Brain pericyte (primary cell): ENCODE measurements at places on chromosomes 16 and 17.

- DNase-seq, result no peak
Observed at GRCh38 chr17:65604070-65604469, 42.6 kb upstream of the AXIN2 start.

DNA sequence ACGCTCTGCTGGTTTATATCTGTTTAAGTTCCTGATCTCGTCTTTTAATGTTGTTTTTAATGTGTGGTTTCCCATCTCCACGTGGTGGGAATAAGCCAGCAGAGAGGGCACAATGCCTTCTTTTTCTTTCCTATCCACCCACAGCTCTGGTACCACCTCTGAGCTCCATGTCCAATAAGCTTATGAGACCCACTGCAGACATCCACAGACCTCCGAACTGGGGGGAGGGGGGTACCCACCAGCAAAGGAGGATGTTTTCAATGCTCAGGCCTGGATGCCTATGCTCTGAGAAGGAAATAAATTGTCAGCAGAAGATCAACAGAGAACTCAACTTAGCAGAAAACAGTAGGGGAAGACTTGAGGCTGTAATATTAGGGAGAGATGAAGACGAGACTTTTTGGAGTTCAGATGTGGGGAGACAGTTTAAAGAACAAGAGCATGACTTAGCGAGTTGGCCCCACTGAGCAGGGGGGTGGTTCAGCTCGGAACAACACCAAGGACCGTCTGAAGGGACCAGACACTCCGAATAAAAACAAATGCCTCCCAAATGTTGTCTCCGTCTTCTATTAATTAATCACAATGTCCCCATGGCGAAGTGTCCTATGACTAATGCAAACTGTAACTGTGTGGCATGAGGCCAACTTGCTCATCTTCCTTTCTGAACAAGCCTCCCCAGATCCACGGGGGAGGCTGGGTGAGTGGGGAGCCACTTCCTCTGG, 62.7 kb downstream of the GAS7 start:
- no peak for DNase-seq

GRCh38 chr17:67769231-67769630, 51.5 kb downstream of the NOL11 start:
- DNase-seq, result no peak

GRCh38 chr16:73159296-73159695, 111.4 kb upstream of the ZFHX3 start:
- DNase-seq, result no peak

GRCh38 chr16:60741810-60742209, 1294.4 kb downstream of the CDH8 start:
- DNase-seq, result no peak

GRCh38 chr17:13728781-13729180, 127.1 kb upstream of the HS3ST3A1 start:
- DNase-seq, result no peak

DNA sequence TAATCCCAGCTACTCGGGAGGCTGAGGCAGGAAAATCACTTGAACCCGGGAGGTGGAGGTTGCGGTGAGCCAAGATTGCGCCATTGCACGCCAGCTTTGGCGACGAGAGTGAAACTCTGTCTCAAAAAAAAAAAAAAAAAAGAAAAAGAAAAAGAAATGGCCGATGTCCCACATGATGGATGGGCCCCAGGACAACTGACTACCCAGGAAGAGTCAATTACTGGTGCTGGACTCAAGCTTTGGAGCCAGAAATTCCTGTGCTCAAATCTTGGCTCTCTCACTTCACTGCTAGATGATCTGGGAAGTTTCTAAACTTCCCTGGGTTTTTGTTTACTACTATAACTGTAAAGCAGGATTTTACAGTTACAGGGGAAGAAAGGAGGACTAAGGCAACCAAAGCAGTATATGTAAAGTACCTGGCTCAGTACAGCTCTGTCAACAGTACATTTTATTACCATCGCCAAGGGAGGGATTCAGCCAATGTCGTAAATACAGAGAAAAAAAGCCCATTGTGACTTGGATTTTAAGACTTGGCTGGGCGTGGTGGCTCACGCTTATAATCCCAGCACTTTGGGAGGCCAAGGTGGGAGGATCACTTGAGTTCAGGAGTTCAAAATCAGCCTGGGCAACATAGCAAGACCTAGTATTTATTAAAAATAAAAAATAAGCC, 11.9 kb downstream of the C16orf86 start:
- no peak for DNase-seq

- DNase-seq, result no peak
Observed at GRCh38 chr16:72910875-72911274, 137.1 kb downstream of the ZFHX3 start.

DNA sequence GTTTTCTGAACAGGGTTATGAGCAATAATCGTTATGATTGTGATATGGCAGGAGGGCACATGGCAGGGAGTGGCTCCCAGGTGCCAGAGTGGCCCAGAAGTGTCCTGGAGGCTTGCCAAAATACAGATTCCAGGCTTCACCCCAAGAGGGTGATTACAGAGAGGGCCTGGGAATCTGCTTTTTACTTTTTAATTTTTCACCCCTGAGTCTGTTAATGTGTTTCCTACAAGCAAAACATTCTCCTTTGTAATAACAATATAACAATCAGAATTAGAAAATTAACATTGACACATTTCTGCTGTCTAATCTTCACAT, 212.4 kb downstream of the SNX29 start:
- DNase-seq, result no peak

DNA sequence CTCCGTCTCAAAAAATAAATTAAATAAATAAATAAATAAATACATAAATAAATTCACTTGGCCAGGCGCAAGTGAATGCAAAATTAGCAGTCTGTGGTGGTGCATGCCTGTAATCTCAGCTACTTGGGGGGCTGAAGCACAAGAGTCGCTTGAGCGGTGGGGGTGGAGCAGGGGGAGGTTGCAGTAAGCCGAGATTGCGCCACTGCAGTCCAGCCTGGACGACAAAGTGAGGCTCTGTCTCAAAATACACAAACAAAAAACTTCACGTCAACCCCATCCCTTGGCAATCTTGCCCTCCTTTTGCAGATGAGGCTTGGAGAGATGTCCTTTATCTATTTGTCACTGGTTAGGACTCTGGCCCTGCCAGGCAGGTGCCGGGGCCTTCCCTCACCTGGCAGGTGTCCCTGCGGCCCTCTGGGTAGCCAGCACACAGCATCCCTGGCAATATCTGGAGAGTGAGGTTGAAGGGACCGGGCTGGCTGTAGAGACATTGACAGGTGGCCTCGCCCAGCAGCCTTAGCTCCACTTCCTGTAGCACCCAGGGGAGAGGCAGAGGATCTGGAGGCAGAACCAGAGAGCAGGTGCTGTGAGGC, 4.4 kb downstream of the PRSS36 start:
- no peak for DNase-seq

DNA sequence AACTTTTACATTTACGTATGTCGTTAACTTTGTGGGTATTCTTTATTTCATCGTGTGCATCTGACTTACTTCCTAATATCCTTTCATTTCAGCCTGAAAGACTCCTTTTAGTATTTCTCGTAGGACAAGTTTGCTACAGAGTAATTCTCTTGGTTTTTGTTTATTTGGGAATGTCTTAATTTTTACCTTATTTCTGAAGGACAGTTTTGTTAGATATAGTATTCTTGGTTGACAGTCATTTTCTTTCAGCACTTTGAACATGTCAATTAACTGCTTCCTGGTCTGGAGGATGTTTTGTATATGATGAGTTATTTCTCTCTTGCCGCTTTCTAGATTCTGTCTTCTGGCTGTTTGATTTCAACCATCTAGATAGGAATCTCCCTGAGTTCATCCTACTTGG, 109.2 kb upstream of the NACA2 start:
- no peak for DNase-seq

DNA sequence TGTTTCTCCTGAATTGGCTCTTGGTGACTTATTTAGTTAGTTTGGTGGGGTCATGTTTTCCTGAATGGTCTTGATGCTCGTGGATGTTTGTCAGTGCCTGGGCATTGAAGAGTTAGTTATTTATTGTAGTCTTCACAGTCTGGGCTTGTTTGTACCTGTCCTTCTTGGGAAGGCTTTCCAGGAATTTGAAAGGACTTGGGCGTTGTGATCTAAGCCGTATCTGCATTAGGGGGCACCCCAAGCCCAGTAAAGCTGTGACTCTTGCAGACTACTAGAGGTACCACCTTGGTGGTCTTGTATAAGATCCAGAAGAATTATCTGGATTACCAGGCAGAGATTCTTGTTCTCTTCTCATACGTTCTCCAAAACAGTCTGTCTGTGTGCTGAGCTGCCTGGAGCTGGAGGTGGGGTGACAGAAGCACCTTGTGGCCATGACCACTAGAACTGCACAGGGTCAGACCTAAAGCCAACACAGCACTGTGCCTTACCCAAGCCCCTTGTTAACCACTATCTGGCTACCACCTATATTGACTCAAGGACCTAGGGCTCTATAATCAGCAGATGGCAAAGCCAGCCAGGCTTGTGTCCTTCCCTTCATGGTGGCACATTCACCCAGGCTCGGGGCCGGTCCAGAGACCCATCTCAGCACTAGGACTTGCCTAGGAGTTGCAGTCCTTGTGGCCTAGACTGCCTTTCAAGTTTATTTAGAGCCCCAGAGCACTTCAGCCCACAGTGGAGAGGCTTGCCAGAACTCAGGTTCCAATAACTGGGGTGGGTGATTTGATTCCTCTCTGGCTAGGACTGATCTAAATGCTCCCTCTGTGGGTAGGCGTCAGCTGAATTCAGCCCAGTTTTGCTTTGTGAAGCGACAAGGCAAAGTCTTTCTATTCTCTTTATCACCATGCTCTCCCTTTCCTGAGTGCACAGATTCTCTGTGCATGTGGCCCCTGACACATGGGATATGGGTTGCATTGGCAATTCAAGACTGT, 11.0 kb downstream of the RNF135 start:
- no peak for DNase-seq

DNA sequence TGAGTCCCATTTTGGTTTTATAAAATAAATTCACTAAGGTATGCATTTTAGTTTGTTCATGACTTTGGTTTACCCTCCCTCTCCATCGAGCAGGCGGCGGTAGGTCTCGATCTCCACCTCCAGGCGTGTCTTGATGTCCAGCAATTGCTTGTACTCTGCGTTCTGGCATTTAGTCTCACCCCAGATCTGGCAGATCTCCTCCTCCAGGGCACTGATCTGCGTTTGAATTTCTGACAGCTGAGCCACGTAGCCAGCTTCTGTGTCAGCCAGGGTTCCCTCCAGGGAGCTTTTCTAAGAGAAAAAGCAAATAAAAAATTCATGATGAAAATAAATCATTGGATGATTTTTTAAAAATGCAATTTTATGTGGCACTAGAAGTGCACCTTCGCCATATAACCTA, 4.2 kb downstream of the KRT24 start:
- DNase-seq, result no peak
